Karpas-422 (cell line): ENCODE measurements at places on chromosomes 1 and 21.

DNA sequence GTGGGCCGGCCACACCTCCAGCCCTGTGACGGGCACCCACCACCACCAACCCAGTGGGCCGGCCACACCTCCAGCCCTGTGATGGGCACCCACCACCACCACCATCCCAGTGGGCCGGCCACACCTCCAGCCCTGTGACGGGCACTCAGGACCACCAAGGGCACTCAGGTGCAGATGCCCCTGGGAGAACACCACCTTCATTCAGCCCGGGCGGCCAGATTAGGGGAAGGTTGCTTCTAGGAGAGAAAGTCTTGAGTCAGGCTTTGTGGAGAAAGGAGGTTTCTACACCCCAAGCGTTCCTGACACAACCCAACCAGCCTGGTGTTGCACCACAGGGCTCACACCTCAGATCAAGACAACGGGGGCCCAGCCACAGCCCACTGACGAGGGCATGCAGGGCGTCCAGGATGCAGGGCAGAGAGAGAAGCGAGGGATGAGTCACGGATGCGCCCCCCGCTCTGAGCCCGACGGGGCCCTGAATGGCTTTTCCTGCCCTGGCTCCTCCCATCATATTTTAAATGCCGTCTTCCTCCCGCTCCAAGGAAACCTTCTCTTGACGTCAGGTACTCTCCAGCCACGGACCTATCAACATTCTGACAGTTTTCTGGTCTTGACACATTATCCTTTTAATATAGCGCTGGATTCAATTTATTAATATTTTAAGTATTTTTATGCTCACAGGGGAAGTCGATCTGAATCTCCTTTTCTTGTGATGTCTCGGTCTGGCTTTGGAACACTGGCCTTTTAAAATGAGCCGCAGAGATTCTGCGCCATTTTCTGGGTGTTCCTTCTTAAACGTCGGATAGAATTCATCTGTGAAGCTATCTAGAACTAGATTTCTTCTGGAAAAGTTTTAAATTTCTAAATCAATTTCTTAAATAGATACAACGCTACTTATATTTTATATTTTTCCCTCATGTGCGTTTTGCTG, 631 bp upstream of the SPATC1L start:
- peak; percentile 88 for DNase-seq

DNA sequence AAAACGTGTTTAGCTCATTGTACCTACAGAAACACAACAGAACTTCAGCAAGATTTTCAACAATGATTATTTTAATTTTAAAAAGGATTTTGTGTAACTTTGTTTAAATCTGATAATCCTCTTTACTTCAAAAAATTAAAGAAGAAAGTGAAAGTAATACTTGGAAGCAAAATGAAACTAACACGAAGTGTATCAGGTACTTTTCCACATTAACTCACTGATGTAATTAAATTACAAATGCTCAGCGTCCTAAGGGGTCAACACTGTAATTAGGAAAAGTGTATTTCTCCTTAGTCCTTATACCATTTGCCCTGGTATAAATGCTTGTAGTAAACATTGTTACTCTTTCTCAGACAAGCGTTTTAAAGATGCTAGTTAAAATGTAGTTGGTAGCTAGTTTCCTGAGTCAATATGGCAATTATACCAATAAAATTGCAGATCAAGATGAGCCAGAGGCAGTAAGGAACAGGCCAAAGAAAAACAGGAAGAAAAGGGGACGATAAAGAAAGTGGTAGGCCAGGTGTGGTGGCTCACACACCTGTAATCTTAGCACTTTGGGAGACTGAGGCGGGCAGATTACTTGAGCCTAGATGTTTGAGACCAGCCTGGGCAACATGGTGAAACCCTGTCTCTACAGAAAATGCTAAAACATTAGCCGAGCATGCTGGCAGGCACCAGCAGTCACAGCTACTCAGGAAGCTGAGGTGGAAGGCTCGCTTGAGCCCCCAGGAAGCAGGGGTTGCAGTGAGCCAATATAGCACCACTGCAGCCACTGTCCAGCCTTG, 553.0 kb downstream of the SMYD3 start:
- DNase-seq: peak; percentile 60

- DNase-seq: no peak
Observed at GRCh38 chr1:227218870-227219573, 99.3 kb downstream of the CDC42BPA start.

GRCh38 chr1:52634111-52634510, 1.1 kb downstream of the SHISAL2A start:
- DNase-seq: no peak

- DNase-seq: peak; percentile 73
Observed at GRCh38 chr1:10693497-10694273, 102.8 kb downstream of the CASZ1 start.

DNA sequence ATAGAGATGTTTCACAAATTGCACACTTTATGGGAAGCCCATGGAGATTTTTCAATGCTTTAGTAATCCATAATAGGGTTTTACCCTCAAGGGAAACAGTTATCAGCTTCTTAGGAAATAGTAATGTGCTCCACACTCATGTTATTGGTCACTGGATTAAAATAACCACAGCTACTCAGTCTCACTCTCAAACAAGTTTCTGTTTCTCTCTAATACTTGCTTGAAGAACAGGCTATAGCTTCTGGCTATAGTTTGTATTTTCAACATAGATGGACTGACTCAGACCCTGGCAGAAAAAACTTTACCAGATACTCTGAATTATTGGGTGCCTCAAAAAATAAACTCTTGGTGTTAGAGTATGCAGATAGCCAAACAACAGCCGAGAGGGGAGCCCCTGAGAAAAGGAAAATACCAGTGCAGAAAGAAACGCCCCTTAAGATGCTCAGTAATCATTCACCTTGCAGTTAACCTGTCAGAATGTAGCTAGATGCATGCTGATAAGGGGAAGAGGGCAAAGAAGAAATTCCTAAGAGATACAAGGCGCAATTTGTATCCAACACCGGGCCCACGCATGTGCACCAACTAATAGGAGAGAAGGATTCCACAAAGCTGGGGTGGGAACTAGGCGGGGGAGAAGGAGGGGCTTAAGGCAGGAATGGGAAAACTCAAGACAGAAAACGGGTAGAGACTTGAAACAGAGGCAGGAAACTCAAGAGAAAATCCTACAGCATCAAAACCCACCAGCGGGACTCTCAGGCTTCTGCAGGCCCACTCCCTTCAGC, 30.4 kb upstream of the PDE4B start:
- DNase-seq: no peak

GRCh38 chr1:90127288-90127953, 132.5 kb downstream of the ZNF326 start:
- no peak for DNase-seq

DNA sequence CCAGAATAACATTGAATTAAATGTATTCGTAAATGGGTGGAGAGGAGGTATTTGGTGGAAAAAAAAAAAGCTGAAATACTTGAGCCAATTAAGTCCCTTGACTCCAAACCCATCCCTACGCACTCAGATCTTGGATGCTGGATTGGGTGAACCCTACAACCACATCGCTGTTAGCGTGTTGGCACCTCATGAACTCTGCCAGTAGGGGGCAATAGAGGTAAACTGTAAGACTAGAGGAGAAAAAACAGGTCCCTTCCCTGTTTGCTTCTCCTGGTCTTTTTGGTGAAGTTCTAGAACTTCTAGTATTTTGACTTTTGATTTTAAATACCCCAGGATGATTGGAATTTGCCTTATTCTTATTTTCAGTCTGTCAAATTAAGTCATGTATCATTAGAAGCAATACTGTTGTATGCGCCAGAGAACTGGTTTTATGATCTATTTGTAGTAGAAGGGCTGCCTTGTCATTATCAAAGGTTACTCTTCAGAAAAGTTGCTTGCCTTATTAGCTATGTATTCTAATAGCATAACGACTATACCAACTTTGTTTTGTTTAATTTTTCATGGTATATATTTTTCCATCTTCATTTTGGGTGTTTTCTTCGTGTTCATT, 1.9 kb upstream of the OR13G1 start:
- DNase-seq: peak; percentile 89

DNA sequence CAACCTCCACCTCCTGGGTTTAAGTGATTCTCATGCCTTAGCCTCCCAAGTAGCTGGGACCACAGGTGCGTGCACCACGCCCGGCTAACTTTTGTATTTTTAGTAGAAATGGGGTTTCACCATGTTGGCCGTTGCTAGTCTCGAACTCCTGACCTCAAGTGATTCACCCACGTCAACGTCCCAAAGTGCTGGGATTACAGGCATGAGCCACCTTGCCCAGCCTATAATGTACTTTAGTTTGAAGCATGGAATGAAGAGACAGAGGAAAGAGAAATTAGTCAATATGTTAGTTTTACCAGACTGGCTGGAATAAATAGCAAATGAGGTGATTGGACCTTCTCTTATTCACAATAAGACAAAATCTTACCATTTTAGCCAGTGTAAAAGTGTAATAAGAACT, 89.0 kb downstream of the GTF2B start:
- DNase-seq: no peak

DNA sequence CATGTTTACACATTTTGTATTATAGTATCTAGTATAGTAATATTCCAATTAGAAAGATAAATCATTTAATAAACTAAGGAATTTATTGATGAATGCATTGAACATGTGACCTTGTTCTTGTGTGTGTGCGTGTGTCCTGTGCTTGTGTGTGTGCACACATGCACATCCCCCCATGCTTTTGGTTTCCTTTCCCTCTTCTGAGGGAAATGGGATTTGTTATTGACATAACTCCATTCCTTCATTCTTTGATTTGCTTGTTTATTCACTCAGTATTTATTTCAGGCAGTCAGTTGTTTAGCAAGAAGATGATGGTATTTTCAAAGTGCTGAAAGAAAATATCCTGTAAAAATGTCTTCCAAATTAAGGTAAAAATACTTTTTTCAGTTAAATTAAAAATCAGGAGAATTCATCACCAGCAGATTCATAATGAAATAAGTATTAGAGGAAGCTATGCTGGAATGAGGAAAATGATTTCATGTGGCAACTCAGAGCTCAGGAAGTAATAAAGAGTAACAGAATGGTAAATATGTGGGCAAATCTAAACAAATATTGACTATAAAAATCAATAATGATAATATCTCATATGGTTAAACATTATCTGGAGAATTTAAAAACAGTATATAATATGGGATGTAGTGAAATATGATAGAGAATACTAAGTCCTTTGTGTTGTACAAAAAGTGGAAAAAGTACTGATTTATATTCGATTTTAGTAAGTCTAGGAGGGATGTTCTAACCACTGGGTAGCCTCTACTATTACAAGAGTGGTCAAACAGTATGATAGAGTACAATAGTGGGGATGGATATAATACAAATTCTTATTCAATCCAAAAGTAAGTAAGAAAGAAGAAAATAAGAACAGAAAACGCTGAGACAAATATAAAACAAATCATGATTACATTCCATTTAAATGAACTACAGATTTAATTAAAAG, 35.2 kb upstream of the SIPA1L2 start:
- DNase-seq: no peak

DNA sequence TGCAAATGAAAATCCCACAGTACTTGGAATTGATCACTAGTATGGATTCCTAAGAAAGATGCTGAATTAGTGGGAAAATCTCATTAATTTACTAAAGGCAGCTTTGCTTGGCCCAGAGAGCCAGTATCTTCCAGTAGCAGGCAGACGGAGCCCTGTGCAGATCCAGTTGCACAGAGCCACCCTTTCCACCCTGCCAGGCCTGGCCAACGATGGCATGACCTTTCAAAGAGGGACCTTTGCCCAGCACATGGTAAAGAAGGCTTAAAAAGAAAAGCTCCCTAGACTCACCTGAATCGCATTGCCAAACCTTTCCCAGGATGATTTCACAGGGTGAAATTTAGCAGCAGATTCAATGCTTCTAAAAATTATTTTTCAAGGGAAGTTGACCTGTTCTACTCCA, 170.5 kb upstream of the CAMK1G start:
- no peak for DNase-seq

GRCh38 chr1:57713501-57713900, 289.6 kb upstream of the DAB1 start:
- DNase-seq: no peak

- DNase-seq: no peak
Observed at GRCh38 chr1:34744851-34745250, 10.0 kb upstream of the GJB5 start.

DNA sequence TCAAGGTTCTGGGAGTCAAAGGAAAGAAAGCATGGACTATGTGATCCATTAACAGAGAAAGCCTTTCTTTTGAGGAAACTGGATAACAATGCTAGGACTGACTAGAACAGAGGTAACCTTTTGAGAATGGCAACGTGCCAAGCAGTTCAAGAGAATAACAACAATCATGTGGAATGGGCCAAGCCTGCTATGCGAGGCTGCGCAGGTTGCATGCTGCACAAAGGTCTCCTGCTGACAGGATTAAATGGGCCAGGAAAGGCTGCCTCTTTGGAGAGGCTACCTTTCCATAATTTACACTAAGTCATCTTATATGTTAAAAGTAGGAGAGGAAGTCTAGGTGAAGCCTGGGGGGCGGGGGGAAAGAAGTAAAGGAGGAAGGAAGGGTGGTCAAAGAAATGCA, 5.8 kb downstream of the PCNX2 start:
- no peak for DNase-seq

GRCh38 chr1:159669338-159669737, 45.1 kb downstream of the CRP start:
- no peak for DNase-seq

GRCh38 chr1:221837896-221838295, 96.0 kb upstream of the DUSP10 start:
- DNase-seq: no peak

GRCh38 chr1:175833502-175833901, 90.1 kb upstream of the TNR start:
- DNase-seq: no peak

DNA sequence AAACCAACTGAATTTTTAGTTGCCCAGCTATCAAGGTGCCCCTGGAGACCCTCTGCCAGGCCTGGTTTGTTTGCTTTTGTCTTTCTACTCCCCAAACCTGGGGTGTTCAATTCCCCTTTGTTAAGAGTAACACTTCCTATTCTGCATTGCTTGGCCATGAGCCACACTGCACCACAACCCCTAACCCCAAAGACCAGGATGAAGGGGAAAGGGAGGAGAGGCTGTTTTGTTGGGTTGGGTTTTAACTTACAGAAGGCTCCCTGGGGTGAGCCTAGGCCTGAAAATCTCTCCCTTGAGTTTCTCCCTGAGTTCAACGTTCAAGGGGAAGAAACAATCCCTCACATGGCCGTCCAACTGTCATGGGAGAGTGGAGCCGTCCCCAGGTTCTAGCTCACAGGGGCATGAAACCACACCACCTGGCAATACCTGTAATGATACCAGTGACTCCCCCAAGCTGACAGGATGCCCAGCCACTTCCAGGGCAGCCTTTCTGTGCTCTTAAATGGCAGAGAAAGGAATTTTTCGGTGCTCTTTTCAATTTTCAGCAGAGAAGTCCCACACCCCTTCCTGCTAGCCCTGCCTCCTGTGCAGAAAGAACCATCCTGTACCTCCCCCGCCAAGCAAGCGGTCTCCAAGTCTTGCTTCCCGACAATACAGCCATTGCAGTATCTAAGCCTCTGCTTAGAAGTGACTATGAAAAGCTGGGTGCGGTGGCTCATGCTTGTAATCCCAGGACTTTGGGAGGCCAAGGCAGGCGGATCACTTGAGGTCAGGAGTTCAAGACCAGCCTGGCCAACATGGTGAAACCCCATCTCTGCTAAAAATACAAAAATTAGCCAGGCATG, 14.9 kb downstream of the SLC45A3 start:
- DNase-seq: no peak

- DNase-seq: no peak
Observed at GRCh38 chr1:158809862-158810261, 21.3 kb upstream of the MNDA start.

- DNase-seq: no peak
Observed at GRCh38 chr1:209839875-209840546, 12.2 kb downstream of the UTP25 start.

- DNase-seq: no peak
Observed at GRCh38 chr1:203690730-203691129, 64.1 kb downstream of the ATP2B4 start.

GRCh38 chr21:22191581-22191980, 1193.4 kb downstream of the NCAM2 start:
- DNase-seq: no peak
